T-helper 22 cell (primary cell): ENCODE measurements at places on chromosomes 12 and 14.

DNA sequence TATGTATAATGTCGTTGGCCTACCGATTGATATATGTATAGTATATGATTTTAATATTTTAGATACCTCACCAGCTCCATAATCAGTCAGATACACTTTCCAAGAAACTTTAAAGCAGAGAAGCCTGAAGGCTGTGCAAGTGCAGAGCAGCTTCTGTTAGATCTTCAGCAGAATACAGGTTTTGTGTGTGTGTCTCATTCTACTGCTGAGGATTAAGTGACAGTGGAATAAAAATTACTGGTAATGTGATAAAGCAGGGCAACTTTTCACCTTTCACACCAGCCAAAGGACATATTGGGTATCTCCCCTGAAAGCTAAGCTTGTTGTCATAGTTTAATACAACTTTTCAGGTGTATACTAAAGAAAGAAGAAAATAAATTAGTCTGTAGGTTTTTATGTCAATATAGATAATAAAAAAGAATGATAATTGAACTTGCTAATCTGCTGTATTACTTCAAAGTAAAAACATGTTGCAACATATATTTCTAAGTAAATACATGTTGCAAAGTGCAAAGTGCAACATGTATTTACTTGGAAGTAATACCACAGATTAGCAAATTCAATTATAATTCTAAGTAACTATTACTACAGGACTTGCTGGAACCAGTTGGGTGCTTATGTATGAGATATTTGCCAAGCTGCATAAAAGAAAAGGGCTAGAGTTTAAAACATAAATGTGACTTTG, 128.3 kb downstream of the SLC16A7 start:
- DNase-seq: no peak

GRCh38 chr12:129861951-129862350, 41.9 kb downstream of the TMEM132D start:
- no peak for DNase-seq

DNA sequence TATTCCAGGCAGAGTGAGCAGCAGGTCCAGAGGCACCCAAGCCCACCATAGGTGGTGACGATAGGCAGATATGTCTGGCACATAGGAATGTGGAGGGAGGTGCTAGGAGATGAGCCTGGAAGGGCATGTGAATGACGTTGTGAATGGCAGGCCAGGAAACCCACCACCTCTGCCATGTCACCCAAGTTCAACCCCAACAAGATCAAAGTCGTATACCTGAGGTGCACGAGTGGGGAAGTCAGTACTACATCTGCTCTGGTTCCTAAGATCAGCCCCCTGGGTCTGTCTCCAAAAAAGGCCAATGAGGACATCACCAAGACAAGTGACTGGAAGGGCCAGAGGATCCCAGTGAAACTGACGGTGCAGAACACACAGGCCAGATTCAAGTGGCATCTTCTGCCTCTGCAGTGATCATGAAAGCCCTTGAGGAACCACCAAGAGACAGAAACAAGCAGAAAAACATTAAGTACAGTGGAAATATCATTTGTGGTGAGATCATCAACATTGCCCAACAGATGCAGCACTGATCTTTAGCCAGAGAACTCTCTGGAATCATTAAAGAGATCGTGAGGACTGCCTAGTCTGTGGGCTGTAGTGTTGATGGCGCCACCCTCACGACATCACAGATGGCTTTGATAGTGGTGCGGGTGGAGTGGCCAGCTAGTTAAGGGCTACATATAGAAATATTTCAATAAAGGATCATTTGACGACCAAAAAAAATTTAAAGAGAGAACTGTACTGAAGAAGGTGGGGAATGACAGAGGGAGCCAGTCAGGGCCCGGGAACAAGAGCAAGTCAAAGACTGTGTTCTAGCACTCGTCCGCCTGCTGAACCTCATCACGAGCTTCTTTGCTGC, 99.7 kb downstream of the ZFP36L1 start:
- no peak for DNase-seq

- no peak for DNase-seq
Measured at GRCh38 chr14:43735932-43736331, 771.2 kb downstream of the FSCB start.

DNA sequence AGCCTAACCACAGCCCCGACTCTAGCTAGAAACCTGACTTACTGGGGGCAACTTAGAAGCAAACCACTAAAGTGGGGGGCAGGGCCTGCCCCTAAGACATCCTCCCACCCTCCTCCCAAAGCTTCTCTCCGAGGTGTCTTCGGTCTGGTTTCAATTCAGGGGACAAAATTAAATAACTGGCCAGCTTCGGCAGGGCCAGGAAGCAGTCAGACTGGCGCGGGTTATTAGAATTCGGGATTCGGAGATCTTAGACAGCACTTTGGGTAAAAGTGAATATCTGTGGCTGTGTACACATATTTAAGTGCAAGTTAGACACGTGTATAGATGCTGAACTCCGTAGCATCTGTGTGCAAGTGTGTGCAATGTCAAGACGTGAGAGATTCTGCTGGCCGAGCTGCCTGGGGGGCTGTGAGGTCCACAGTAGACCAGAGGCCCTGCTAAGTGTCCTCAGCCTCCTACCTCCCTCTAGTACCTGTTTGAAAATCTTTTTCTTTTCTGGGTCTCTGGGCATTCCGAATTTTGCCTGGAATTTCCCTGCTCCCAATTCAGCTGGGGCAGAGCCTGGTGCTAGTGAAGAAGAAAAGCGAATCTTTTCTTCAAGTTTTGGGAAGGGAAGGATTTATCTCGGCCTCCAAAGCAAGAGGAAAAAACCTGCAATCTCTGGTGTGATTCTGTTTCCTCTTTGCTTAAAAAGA, 4.0 kb upstream of the HOXC10 start:
- DNase-seq: no peak

- no peak for DNase-seq
Measured at GRCh38 chr12:98280621-98281020, 234.8 kb upstream of the TMPO start.

DNA sequence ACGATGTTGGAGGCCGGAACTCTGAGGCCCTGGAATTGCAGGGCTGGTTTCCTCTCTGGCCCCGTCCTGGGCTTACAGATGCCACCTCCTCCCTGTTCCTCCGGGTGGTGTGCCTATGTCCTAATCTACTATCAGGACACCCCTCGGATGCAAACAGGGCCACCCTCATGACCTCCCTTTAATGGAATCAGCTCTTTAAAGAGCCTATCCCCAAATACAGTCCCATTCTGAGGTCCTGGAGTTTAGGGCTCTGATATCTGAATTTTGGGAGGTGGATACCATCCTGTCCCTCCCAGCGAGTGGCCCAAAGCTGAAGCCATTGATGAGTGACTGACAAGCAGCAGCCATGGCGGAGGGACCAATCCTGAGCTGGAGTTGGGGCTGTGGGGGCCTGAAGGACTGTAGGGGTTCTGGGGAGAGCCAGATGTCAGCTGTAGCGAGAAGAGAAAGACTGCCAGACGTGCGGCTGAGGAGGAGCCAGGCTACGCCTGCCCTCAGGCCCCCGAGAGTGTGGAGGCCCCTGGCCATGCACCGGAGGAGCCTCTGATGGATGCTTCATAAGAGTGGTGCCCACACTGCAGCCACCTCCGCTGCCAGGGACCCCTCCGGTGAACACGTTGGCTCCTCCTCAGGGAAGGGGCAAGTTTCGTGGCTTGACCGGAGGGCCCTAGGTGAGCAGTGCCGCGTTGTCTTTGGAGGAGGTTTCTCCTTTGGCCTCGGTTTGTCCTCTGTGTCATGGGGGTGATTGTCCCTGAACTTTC, 100.2 kb downstream of the KIF26A start:
- DNase-seq: no peak

DNA sequence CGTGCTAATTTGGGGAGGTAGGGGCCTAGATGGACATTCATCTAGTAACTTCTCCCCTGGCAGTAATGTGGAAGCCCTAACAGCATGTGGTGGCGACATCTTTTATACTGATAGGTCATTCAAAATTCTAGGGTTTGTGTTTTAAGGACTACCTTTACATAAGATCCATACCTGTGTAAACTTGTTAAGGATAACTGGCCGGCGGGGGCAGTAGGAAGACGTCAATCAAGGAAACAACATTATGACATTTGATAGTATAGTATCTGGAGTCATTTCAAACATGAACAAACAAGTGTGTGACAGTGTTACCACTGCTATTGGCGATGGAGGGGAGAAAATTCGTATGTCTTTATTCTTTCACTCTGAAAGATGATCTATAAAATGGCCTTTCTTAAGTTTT, 120.0 kb downstream of the TTLL5 start:
- no peak for DNase-seq

GRCh38 chr12:104738331-104738730, 219.8 kb downstream of the SLC41A2 start:
- DNase-seq: no peak
